Suppressor macrophage (primary cell): ENCODE measurements at places on chromosomes 6 and 20.
A peak's percentile ranks its signal among the peaks of the same experiment; 100 is the strongest.

GRCh38 chr20:31815408-31816188 is 3.6 kb upstream of the MYLK2 start:
- no peak for DNase-seq

DNA sequence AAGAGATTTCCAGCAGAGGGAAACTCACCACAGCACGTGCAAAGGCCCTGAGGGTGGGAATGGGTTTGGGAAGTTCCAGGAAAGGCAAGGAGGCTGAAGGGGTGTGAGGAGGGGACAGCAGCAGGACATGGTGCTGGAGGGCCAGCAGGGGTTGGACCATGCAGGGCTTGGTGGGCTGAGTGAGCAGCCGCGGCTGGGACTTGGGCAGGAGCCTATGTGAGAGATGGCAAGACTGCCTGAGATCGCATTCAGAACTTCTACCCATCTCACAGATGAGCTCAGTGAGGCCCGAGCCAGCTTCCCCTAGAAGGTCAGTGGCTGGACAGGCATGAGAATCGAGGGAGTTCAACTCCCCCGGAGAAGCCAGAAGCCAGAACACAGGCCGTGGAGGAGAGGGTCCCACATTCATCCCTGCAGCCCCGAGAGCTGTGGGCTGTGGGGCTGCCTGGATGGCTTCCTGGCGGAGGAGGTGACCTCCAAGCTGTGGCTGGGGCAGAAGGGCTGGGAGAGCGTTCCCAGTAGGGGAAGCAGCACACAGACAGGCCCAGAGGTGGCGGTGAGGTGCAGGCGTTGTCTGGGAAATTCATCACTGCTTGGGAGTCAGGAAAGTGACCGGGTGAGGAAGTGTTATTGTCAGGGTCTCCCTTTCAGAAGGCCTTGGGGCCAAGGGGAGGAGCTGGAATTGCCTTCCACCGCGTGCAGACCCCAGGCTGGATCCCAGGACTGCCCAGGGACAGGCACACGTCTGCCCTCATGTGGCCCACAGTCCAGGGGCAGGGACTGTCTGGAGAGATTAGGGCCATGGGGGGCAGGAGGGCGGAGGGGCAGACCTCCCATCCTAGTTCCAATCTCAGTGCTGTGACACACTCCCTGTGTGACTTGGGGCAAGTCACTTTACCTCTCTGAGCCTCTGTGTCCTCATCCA is 103.8 kb downstream of the CEBPB start:
- DNase-seq: no peak

DNA sequence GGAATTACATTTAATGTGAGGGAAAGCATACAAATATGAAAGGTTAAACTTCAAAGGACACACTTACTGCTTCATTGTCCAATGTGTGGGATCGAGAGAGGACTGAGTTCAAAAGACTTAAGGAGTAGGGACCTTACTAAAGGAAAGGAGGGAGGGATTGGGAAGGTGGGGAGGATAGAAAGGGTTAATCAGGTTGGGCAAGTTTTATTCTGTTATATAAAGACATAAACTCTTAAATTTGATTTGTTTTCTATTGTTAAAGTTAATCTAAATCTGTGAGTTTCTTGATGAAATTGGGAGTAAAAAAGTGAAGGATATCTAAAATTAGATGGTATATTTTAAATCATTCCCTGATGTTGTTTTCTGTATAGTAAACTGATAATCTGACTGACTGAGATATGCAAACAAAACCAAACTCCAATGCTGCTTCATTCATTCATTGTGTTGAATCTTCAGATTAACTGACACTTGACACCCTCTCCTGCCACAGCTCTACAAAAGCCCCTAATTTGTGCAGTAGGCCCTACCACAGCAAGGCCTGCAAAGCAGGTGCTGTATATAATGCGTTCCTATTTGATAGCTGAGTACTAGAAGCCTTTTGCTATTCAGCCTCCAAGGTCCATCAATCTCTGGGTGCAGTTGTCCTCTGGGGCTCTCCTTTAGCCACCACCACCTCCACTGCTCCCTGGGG is 1.3 kb upstream of the UBE2J1 start:
- no peak for DNase-seq

DNA sequence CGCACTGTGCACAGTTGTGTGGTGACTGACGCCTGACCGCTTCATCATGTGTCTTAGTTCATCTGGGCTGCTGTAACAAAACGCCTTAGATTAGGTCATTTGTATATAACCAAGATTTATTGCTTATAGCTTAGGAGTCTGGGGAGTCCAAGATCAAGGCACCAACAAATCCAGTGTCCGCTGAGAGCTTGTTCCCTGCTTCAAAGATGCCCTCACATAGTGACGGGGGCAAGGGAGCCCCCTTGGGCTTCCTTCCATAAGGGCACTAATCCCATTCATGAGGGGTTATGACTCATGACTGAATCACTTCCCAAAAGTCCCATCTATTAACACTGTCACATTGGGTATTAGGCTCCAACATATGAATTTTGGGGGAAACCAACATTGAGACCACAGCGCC is 34.6 kb downstream of the CYP24A1 start:
- no peak for DNase-seq

GRCh38 chr20:33875055-33875454 is 63.9 kb downstream of the CHMP4B start:
- DNase-seq: no peak

DNA sequence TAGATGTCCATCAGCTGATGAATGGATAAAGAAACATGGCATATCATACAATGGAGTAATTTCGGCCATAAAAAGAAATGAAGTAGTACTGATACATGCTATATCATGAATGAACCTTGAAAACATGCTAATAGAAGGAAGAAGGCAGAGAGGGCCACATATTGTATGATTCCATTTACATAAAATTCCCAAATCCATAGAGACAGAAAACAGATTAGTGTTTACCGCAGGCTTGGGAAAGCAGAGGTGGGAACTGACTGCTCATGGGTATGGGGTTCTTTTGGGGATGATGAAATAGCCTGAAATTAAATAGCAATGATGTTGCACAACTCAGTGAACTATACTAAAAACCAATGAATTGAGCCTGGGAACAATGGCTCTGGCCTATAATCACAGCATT is 58.3 kb downstream of the SERAC1 start:
- no peak for DNase-seq

GRCh38 chr6:144395826-144396225 is 110.7 kb downstream of the UTRN start:
- peak; percentile 77 for DNase-seq

- DNase-seq: peak; percentile 60
Observed at GRCh38 chr6:158058171-158058651, 76.5 kb downstream of the SYNJ2 start.
